ENCODE measurements at places on chromosomes 2 and 18. TPM values are rescaled to one million over a fixed set of nuclear protein-coding genes. Genes with fewer than 3 reads are reported as not detected.

The DHRS9 gene
- total RNA-seq = 1.1 TPM

The NXPH2 gene
- not detected for total RNA-seq

The GAREM2 gene
- 4.3 TPM for total RNA-seq

The PCARE gene
- total RNA-seq = not detected

The CLEC4F gene
- total RNA-seq = 1.2 TPM

The HTR2B gene
- total RNA-seq = 0.44 TPM

The TLX2 gene
- not detected for total RNA-seq

The HOXD3 gene
- 28.2 TPM for total RNA-seq

The KCNS3 gene
- 20.3 TPM for total RNA-seq

The UGT1A8 gene
- total RNA-seq = 4.4 TPM

The CRYGC gene
- not detected for total RNA-seq

The SERPINB3 gene
- total RNA-seq = not detected

The AKAIN1 gene
- not detected for total RNA-seq

The PLEK gene
- 3.7 TPM for total RNA-seq

Measured in ureter (tissue), 1 donor.